ENCODE measurements at places on chromosomes 4 and X. TPM values are rescaled to one million over a fixed set of nuclear protein-coding genes. Genes with fewer than 3 reads are reported as not detected.

Gene ATP2B3
- polyA plus RNA-seq, result not detected

Gene PHKA1
- 4.8 TPM for polyA plus RNA-seq

Gene USP26
- not detected for polyA plus RNA-seq

Gene NSG1
- 1.1 TPM for polyA plus RNA-seq

Gene LRCH2
- polyA plus RNA-seq, result 7.9 TPM

Gene SSX4B
- polyA plus RNA-seq, result not detected

Gene ZNF275
- polyA plus RNA-seq, result 11.7 TPM

DNA sequence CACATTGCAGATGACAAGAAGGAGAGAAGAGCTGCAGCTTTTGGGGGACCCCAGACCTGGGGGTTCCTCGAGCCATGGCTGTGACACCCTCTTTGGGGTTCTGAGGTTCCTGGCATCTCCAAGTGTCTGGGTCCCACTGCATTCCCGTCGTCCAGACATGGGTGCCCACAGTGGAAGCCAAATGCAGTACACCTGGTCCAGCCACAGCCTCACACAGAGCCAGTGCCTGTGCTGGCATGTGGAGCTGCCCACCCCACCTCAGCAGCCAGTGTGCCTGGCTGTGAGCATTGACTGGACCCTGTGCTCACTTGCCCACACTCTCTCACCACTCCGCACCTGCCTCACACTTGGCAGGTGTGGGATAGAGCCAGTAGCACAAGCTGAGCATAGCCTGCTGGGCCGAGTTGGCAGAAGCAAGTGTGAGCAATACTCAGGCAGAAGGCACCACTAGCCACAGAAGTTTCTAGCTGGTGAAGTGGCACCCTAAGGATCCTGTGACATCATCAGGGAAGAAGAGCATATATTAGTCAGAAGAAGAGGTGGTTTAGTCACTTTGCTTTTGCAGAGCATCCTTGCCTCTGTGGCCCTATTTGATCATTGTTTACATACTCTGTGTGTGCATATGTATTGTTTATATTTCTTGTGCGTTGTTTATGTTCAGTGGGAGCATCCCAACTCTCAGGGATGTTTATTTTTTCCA is 65.0 kb upstream of the MAGEB2 start:
- DNase-seq, result no peak
- H3K27ac ChIP-seq, result no peak overlapping the region
- no peaks in the 10 kb centered on the region for H3K27me3 ChIP-seq
- H3K36me3 ChIP-seq, result no peaks in the 10 kb centered on the region

DNA sequence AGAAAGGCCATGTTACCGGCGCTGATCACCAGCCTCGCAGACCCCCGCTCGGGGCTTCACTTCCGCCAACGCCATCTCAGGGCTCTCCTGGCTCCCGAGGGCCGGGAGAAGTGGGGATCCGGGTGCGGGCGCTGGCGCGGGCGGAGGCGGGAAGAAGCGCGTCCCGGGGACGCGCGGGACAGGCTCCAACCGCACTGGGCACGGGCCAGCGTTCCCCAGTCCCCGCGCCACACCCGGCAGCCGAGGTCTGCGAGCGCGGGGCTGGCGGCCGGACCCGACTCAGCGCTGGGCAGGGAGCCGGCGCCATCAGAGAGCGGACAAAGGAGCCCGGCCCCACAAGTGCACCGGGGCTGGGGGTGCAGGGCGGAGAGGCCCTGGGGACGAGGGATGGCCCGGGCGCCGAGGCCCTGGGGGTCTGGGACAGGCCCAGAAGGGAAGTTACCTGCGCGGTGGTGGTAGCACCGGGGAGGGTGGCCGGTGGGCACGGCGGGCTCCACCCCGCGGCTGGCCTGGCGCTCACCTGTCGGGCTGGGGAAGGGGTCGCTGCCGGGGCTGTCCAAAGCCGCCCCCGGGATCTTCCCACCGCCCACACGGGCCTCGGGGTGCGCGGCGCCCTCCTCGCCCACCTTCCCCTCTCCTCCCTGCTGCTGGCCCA is 449 bp downstream of the CTPS2 start:
- no peaks in the 10 kb centered on the region for H3K27me3 ChIP-seq
- DNase-seq, result no peak
- H3K27ac ChIP-seq, result peak overlapping the region; percentile 57

- no peaks in the 10 kb centered on the region for H3K4me1 ChIP-seq
- H3K27me3 ChIP-seq, result no peaks in the 10 kb centered on the region
- no peak overlapping the region for H3K27ac ChIP-seq
- H3K4me3 ChIP-seq, result no peak overlapping the region
- no peaks in the 10 kb centered on the region for H3K36me3 ChIP-seq
These were observed 44.8 kb downstream of the MOB1B start for GRCh38 chr4:70946939-70947338.

- no peaks in the 10 kb centered on the region for H3K36me3 ChIP-seq
- H3K4me1 ChIP-seq, result no peaks in the 10 kb centered on the region
- DNase-seq, result no peak
- no peaks in the 10 kb centered on the region for H3K27me3 ChIP-seq
- no peak overlapping the region for H3K27ac ChIP-seq
These were observed 9.0 kb downstream of the BMP3 start for GRCh38 chr4:81039351-81039972.

- H3K27me3 ChIP-seq, result no peaks in the 10 kb centered on the region
- DNase-seq, result no peak
- no peaks in the 10 kb centered on the region for H3K4me1 ChIP-seq
- H3K36me3 ChIP-seq, result no peaks in the 10 kb centered on the region
These were observed 8.7 kb downstream of the SMAD1 start for GRCh38 chr4:145490361-145490760.

DNA sequence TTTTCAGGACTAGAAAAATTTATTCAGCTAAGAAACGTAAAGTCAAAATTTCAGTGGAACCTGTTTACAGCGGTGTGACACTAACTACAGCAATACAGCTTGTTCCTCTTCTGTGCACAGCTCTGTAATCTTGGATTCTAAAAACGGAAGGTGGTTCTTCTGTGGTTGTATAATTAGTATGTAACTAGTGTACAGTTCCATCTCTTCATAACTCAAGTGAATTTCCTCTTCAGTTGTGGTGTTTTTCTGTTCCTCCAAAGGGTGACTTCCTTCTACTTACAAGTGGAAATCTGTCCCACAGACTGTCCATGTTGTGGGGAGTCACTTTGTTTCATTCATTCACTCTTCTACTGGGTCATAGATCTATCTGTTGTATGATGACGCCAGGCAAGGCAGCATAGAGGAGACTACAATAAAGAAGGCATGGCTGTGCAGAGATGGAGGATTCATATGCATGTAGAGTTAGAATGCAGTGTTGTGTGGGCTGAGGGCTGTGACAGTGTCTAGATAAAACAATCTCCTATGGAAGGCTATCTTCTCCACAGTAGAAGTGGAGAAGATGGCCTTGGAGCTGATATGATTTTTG is 5.4 kb downstream of the DAPP1 start:
- no peak overlapping the region for H3K4me3 ChIP-seq
- H3K27me3 ChIP-seq, result no peaks in the 10 kb centered on the region
- H3K36me3 ChIP-seq, result no peaks in the 10 kb centered on the region
- DNase-seq, result no peak
- H3K4me1 ChIP-seq, result no peaks in the 10 kb centered on the region
- H3K27ac ChIP-seq, result no peak overlapping the region

GRCh38 chr4:81030061-81030980 is at the start of gene BMP3:
Gene BMP3, plus strand, starts transcription at chr4:81030708. Its CDS starts 577 bp downstream, at chr4:81031285.
- DNase-seq, result peak; percentile 48
- no peaks in the 10 kb centered on the region for H3K36me3 ChIP-seq
- H3K27me3 ChIP-seq, result peaks cover 26% of the 10 kb centered on the region
- peak within 1 kb of the TSS; percentile 52 for H3K4me3 ChIP-seq
- no peaks in the 10 kb centered on the region for H3K4me1 ChIP-seq

DNA sequence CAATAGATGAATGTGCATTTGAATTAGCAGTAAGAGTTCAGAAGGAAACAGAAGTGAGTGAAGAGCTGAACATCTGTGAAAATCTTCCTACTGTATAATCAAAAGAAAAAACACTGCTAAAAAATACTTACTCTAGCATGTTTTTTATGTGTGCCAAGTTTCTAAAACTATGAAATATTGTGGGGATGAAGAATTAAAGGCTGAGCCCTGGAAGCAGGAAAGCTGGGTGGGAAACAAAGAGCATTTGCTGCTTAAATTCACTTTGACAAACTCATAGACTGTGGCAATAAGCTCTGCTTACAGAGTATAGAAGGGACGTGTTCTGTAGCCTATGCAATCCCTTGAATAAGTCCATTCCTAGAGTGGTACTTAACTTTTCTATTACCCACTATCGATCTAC is 261.7 kb downstream of the ANKRD50 start:
- no peak for DNase-seq
- no peaks in the 10 kb centered on the region for H3K36me3 ChIP-seq
- H3K4me1 ChIP-seq, result peaks cover 5% of the 10 kb centered on the region
- H3K27ac ChIP-seq, result no peak overlapping the region
- no peak overlapping the region for H3K4me3 ChIP-seq

DNA sequence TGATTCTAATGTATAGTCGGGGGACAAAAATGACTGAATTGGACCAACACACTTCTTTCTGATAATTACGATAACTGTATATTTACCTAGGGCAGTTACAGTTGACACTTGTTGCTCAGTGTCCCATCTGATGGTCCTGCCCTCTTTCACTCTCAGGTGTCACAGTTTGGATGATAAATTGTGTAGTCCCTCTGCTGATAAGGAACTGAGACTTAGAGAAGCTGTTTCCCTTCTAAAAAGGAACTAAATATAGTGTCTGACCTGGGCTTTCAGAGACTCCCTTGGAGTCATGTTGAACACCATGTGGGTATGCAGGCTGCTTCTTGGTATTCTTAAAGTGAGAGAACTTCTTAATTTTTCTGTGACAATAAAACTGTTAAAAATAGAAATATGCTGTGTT is 23.7 kb upstream of the PNPLA4 start:
- H3K27ac ChIP-seq, result no peak overlapping the region
- DNase-seq, result no peak
- no peaks in the 10 kb centered on the region for H3K36me3 ChIP-seq
- no peak overlapping the region for H3K4me3 ChIP-seq
- H3K27me3 ChIP-seq, result no peaks in the 10 kb centered on the region

- no peak overlapping the region for H3K4me3 ChIP-seq
- DNase-seq, result no peak
- no peaks in the 10 kb centered on the region for H3K36me3 ChIP-seq
- H3K27me3 ChIP-seq, result no peaks in the 10 kb centered on the region
These were observed 6.9 kb downstream of the PDE6B start for GRCh38 chr4:632196-632790.

DNA sequence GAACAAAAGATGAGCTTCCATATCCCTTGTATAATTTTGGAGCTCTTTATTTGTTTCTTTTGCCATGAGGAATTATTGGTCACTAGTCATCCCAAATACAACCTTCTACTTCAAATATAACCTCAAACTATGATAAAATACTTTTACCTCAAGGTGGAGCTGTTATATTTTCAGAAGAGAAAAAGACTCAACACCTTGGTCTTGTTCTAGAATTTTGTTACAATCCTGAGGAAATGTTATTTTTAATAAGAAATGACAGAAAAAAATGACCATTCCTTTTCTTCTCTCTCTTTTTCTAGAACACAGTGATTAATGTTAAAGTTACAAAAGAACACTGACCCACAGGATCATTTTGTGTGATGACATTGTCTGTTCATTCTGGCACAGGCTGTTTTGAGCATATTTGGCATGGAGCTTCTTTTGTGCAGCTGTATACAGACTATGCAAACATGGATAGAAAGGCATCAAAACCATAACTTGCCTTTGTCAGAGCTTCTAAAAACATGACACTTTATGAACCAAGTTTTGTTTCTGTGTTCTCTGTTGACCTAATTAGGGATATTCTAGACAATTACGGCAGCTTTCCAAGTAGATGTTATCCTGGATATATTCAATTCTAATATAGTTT is 159.6 kb upstream of the CTSO start:
- DNase-seq, result no peak
- H3K27me3 ChIP-seq, result no peaks in the 10 kb centered on the region
- H3K4me3 ChIP-seq, result no peak overlapping the region

Measured in fibroblast of lung (primary cell).